DMS79 (cell line): ENCODE measurements at places on chromosomes 5 and 9.

GRCh38 chr5:175853573-175854230 lies 17.7 kb upstream of the CPLX2 start:
- no peak for DNase-seq

GRCh38 chr9:99169982-99170761 lies 51.6 kb downstream of the ALG2 start:
- DNase-seq = no peak

- DNase-seq = no peak
These were observed 24.1 kb upstream of the DMAC1 start for GRCh38 chr9:7823651-7824050.

DNA sequence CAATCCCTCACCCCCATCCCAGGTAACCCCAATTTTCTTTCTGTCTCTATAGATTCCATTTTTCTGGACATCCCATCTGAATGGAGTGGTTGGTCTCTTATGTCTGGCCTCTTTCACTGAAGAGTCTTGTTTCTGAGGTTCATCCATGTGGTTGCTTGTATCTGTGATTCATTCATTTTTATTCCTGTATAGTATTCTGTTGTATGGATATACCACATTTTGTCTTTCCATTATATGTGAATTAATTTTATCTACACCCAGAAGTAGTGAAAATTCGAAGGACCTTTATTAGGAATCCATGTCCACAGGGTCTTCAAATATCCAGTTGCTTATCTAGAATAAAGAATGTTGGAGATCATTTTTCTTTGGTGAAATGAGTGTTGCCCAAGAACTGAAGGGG lies 207.6 kb upstream of the MSX2 start:
- DNase-seq = no peak

DNA sequence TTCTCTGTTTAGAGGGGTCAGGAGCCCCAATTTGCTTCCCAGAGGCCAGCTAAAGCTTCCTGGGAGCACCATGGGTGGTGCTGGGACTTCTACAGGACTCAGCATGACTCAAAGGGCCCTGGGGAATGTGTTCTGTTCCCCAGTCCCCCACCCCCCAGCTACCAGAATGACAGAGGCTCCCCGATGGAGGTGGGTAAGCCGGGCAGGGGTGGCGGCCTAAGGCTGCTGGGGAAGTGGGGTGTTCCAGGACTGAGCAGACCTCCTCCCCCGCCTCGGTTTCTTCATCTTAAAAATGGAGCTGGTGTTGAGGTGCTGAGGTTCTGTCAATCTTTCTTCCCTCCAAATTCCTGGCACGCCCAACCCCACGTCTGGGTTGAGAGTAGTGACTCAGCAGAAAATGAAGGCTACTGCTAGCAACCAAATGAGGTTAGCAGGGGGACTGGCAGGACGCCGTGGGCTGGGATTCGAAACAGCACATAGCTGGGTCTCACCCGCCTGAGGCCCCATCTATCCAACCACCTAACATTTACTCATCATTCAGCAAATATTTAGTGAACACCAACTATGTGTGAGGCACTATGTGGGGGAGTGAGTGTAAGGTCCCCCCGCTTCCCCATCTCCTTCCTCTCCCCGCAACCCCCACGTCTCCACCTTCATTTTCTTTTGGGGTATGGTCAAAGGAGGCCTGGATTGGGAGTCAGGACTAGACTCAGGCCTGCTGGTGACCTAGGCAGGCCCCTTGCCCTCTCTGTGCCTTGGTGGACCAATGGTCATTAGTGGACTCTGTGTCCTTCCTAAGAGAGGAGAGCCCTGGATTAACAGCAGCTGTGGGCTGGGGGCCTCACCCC lies 50.2 kb downstream of the C9orf50 start:
- DNase-seq = no peak

DNA sequence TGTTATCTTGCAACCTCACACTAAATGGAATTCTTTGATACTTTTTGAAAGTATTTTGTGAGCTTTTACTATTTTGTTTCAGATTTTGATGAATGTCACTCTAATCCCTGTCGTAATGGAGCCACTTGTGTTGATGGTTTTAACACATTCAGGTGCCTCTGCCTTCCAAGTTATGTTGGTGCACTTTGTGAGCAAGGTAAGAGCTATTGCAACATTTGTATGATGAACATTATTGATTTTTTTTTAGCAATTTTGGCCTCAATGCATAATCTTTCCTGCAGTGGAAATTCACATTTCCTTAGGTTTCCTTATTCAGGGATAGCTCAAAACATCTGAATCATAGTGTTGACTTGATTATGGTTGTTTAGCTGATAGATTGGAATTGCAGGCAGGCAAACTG lies 76.3 kb downstream of the VCAN start:
- no peak for DNase-seq

DNA sequence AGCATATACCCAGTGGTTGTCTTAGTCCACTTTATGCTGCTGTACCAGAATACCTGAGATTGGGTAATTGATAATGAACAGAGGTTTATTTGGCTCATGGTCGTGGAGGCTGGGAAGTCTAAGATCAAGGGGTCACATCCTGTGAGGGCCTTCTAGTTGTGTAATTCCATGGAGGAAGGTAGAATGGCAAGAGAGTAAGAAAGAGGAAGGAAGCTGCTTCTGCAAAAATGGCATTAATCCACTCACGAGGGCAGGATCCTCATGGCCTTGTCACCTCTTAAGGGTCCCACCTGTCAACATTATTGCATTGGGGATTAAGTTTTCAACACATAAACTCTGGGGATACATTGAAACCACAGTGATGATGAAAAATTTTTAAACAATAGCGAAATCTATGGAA lies 17.0 kb downstream of the BTNL8 start:
- no peak for DNase-seq
